ENCODE measurements at places on chromosomes 7 and 10.

DNA sequence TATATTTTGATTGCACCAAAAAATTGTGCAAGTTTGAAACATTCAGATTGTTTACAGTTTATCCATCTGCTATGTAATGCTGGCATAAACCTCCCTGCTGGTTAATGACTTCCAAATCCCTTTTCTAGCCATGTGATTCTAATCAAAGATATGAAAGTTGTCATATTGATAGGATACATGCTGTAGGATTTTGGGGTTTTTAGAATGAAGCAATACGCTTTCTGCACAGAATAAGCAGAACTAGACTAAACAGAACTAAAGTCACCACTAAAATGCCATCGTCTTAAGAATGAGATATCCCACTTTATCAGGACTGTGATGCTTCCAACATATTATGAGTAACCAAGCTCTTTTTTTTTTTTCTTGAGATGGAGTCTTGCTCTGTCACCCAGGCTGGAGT is 856 bp downstream of the SSMEM1 start:
- DNase-seq, result no peak

DNA sequence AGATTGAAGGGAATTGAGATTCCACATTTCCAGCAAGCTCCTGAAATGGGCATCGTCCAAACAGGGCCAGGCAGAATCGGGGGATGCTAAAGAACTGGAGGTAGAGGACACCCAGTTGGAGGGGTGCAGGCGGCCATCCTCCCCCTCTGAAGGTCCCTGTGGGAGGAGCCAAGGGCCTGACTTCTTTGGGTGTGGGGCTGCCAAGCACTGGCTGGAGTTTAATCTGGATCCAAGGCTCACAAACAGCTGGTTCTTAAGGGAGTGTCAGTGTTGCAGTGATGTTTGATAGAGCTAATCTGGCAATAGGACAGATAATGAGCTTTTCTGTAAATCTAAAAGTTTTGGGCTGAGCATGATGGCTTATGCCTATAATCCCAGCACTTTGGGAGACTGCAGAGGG is 20.8 kb downstream of the TSPAN14 start:
- no peak for DNase-seq

- DNase-seq, result peak; percentile 19
Observed at GRCh38 chr7:22121702-22122474, 176.2 kb upstream of the CDCA7L start.

DNA sequence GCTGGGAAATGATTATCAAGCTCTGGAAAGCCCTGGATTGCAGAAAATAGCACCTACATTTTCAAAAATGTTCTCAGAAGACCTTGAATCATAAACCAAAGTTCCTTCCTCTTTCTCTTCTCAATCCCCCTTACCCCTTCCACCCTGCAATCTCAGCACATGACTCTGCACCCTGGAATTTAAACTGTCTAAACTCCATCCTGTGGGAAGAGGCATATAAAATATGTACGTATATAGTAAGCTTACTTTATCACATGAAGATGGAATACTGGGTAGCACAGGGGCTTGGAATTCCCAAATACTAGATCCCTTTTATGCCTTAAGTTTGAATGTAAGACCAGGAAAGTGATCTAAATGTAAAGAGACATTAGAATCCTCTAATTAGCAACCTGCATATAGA is 7.7 kb downstream of the AGMO start:
- DNase-seq, result no peak

DNA sequence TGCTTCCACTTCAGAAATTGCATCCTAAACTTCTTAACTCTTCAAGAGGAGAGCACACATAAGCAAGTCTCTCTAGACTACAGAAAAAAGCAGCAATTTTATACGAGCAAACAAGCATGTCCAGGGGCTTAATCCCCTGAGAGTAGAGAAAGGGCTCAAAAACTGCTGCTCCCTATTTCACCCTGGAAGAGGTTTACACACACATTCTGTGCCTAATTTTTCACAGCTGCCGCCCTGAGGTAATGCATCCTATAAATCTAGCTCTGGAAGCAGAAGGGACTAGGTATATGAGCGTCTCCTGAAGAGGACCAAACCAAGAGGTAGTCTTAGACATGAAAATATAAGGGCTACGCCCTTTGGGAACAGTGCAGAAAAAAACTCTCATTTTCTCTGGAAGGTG is 73.1 kb downstream of the CRPPA start:
- no peak for DNase-seq

- DNase-seq, result no peak
Observed at GRCh38 chr10:21895932-21896331, 107.6 kb downstream of the DNAJC1 start.

DNA sequence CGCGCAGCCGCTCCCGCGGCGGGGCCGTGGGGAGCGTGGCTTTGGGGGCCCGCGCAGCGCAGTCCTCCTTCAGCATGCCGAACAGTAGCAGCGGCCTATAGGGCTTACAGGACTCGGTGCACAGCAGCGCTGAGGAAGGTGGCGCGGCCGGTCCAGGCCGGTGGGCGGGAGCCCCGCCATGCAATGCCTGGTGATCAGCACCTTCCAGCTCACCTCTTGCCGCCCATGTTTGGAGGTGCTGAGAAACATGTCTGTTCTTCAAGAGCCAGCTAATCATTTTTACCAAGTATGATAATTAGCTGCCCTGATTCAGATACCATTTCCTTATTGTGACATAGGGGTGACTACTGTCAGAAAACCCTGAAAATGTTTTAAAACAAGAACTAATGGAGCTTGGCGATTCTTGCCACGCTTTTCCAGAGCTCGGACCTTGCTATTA is 33.5 kb upstream of the SFTPD start:
- no peak for DNase-seq

- DNase-seq, result peak; percentile 90
Observed at GRCh38 chr7:36280840-36281812, 108.5 kb upstream of the ANLN start.

DNA sequence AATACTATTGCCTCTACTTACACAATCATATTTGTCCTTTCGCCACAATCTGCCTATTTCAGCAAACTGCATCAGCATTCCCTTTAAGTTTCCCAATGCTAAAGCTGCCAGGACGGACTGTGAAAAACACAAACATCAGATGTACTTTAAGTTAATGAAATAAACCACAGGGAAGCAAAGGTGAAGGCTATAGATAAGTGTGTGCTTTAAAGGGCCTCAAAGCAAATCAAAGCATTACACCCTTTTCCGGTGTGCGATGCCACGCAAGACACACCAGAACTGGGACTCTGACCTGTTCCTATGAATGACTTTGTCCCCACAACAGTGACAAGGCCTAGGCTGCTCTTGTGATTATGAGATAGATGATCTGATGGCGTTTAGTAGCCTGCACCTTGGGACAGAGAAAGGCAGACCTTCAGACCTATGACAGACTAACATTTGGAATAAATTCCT is 23.4 kb downstream of the SLC26A3 start:
- DNase-seq, result no peak

- no peak for DNase-seq
Observed at GRCh38 chr7:32515890-32516550, 20.7 kb downstream of the AVL9 start.

- DNase-seq, result peak; percentile 65
Observed at GRCh38 chr10:48602401-48603135, 2.3 kb downstream of the ARHGAP22 start.

DNA sequence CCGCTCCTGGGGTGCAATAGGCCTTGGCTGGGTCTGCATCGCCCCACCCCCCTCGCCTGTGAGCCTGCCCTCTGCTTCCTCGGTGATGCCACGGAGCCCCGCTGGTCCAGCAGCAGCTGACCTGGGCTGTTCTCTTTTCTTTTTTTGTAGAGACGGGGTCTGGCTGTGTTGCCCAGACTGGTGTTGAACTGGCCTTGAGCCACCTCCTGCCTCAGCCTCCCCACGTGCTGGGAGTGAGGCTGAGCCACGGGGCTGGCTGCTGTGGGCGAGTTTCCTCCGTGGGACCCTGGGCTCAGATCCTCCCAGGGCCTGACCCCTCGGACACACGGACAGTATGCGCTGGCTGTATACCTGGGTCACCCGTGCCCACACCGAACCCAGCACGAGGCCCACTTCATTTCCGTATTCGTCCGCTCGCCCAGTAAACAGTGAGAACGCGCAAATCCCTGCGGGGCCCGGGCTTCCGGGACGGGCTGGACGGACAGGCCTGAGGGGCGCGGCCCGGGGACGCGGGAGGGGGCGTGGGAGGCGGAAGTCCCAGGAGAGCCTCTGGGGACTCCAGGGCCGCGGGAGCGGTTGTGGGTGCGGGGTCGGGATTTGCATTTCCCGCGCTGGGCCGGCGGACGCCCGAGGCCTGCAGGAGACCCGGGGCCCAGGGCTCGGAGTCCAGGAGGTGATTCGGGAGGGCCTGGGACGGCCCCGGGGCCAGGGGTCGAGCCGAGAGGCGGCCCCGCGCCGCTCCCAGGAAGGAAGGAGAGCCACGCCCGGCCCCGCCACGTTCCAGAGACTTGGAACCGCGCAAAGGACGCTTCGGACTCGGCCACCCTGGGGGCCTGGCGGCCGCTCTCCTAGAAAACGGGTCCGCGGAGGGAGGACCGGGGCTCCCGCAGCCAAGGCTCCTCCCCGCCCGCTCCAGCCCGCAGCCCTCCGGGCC is 57.7 kb upstream of the DNAJB6 start:
- peak; percentile 78 for DNase-seq

GRCh38 chr10:104796823-104797222 is 155.7 kb downstream of the SORCS3 start:
- DNase-seq, result no peak

- DNase-seq, result no peak
Observed at GRCh38 chr10:97532935-97533671, 34.4 kb downstream of the UBTD1 start.

- no peak for DNase-seq
Observed at GRCh38 chr7:37109016-37109683, 339.5 kb downstream of the ELMO1 start.

DNA sequence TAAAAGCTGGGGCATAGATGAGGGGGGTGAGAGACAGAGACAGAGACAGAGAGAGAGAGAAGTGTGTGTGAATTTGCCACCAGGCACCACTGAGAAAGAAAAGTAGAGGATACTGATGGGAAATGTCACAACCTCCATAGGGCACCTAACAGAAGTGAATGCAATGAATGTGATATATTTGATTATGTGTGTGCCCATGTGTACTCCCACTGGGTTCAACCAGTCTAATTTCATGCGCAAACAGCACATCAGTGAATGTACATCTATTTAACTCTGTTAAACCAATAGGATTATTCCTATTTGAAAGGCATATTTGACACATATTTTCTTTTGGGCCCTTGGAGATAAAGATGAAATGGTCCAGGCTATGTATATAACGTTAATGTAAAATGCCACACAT is 241.3 kb downstream of the KCNMA1 start:
- DNase-seq, result no peak

DNA sequence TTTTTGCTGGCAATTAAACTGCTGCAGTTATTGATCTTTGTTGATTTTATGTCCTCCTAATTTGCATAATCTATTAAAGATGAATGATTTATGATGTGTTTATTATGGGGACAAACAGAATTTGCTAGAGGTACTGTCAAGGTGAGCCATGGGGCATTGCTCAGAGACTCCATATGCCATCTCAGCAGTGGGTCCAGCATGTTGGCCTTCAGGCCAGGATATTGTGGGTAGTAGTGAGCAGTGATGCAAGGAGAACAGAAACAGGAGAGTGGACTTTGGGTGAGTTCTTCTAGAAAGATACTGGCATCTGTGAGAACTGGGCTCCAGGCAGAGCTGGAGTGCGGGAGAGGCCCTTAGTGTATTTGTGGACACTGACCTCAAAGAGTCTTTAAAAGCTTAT is 65.9 kb downstream of the PAX2 start:
- no peak for DNase-seq

DNA sequence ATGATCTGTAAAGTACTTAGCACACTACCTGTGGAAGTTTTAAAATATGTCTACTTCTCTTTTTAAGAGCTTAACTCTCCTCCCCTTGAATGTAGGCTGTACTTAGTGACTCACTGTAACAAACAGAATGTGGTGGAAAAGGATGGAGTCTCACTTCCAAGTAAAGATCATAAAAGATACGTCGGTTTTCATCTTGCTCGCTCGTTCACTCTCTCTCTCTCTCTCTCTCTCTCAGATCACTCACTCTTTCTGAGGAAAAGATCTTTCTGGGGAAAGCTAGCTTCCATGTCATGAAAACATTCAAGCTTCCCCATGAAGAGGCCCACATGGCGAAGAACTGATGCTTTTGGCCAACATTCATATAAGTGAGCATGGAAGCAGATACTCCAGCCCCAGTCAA is 5.5 kb downstream of the CHUK start:
- DNase-seq, result no peak

DNA sequence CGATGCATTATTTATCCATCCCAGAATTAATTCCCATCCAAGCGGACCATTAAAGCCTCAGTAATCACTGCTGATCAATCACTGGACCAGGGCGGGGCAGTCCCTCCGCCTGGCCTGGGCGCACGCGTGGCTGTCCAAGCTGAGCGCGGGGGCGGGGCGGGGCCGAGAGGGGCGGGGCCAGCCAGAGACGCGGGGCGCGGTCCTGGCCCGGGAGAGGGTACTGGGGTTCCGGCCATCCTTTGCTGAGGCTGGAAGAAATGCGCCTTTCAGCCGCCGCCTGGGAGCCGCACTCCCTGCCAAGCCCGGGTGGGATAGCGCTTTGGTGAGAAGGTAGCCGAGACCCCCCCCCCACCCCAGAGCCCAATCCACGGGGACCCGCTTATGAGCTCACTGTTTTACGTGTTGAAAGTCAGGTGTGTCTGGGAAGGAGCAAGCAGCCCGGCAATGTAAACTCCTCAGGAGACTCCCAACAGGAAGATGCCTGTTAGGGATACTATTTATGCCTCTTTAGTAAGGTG is at the start of gene ARHGAP22:
TSS of gene ARHGAP22 (minus strand) at position 83 of the 518 bp plus-strand sequence. CDS start 277 bp downstream, outside the sequence.
- peak; percentile 96 for DNase-seq

GRCh38 chr7:74262639-74263398 is 8.6 kb upstream of the RFC2 start:
- DNase-seq, result no peak

- no peak for DNase-seq
Observed at GRCh38 chr7:50660040-50660829, 95.0 kb upstream of the DDC start.

GRCh38 chr7:29557954-29558353 is 5.7 kb upstream of the PRR15 start:
- DNase-seq, result peak; percentile 20

- no peak for DNase-seq
Observed at GRCh38 chr10:77686650-77687417, 49.2 kb upstream of the KCNMA1 start.

- DNase-seq, result peak; percentile 66
Observed at GRCh38 chr7:30727061-30727945, 24.6 kb upstream of the INMT start.

- no peak for DNase-seq
Observed at GRCh38 chr10:114764656-114765055, 56.9 kb upstream of the FHIP2A start.

All from GM03348 (cell line).